DND-41 (cell line): ENCODE measurements at places on chromosomes 3 and 15.

DNA sequence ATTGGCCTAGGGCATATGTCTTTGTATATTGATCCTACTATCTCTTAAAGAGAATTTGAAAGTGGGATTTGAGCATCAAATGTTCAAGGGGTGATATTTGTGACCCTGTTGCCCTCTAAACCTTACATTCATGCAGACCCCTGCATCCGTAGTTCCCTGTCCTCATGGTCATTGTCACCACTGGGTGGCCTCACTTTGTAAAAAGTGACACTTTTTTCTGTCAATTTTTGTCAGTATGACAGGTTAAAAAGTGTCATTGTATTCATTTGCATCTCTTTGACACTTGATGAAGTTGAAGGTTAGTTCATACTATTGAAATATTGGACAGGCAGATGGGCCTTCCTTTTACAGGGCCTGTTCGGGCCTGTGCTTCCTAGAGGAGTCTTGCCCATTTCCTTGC lies 12.3 kb upstream of the KLF15 start:
- DNase-seq, result no peak

DNA sequence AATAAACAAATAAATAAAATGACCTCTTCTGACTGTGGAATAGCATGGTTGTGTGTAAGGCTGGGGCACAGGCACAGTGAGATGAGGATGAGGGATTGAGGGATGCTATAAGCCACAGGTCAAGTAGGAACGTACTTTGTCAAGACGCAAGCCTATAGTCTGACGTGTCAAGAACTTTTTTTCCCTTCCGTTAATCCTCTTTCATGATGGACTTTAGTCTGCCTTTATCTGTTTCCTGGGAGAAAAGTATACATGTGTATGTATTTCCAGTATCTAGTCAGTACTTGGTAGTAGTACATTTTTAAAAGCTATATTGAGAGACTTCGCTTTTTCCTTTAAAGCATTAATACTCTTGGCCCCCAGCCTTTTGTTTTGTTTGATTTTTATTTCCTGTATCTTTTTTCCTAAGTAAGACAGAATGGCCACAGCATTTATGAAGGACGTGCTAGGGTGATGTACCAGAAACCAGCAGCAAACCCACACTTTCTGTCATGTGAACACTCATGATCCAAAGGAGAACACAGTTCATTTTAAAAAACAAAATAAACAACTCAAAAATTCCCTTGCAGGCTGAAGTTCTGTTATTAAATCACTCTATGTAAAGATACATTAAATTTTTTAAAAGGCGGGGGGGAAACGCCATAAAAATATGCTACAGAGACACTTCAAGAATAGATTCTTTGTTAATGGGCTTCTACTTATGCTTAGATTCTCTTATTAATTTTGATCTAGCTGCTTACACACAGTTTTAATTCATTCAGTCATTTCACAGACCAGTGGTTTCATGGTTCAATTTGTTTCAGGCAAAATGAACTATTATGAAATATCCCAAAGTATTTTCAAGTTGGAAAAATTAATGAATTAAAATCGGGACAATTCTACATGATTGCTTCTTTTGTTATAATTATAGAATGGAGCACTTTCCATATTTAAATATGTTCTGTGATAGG lies 114.7 kb downstream of the SNRK start:
- DNase-seq, result no peak

DNA sequence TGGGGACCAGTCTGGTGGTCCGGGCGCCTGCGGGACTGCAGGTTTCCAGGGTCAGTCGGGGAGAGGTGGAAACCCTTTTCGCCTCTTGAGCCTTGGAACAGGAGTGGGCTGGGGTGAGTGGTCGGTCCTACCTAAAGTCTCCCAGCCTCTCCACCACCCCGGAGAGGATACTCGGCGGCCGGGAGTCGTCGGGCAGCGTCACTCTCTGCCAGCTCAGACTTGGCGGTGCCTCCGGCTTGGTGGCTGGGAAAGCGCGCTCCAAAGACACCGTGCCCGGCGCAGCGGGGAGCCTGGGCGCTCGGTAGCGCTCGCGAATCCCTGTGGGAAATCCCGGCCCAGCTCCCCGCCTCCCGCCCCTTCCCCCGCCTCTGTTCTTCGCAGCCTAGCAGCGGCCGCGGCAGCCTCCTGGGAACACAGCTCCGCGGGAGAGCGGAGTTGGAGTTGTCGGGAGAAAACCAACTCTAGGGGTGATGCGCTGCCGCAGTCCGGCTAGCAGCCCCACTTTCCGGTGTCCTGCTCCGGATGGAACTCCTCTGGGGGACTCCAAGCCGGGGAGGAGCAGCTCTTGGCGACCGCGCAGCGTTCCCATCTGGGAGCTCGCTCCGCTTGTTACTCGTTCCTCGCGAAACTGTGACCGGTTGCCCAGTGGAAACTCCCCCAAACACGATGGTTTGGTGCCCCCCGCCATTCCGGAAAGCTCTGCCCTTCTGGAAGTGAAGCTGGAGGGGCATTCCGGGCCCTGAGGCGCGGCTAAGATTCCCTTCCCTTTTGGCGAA lies 1.4 kb downstream of the EPHB1 start:
- no peak for DNase-seq

DNA sequence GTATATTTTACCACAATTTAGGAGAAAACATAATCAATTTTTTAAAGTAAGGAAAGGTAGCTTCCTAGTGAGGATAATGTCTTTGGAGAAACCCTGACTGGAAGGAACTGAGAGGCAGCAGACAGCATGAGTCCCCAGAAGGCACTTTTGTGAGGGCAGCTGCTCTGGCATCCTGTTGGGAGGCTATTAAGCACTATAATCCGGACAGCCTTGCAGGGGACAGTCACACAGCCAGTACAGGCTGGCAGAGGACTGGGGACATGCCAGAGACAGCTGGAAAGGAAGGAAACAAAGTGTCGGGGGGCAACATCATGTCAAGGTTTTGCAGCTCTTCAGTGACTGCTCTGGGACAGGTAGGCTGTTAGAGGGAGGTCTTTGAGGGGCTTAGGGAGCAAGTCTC lies 15.7 kb downstream of the ACAN start:
- DNase-seq, result no peak

DNA sequence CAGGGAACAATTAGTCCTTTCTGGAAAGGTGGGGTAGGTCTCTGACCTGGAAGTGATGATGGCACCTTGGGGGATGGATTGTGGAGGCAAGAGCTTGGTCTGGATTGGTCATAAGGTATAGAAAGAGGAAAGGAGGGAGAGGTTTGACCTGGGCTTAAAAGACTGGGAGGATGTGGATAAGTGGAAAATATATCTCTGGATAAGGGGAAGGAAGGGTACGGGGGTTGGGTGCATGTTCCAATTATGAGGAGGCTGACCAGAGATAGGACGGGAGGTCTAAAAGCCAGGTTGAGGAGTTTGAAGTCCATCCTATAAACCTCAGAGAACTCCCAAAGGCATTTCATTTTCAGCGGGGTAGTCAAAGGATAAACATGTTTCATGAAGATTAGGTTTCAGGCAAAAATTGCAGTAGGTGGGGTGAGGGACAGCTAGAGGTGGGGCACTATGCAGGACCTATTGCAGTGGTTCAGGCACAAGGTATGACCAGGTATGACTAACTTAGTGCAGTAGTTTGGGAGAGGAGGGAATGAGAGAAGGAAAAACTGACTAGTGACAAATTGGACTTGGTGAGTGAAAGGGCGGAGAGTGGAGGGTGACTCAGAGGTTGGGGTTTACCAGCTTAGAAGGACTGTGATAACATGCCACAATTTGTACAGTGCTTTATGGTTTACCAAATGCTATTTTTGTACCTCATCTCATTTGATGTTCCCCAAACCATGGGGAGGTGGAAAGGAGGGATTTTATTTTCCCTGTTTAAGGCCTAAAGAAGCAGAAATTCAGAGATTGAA lies 10.7 kb downstream of the PDE8A start:
- DNase-seq, result no peak

DNA sequence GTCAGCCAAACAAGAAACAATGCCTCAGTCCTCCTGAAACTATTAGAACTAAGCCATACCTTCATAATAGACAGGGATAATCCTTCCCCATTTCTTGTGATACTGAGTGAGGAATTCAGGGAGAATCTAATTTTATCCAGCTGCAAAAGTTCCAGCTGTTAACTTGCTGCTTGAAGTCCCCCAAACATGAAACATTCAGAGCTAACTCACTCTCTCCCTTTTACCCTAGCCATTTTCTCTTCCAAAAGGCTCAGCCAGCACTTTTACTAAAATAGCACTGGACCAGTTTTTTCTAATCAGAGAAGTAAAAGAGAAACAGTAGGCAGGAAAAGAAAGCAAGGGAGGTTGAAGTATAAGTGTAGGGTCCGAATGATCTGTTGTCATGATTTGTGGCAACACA lies 268.1 kb downstream of the TAFA4 start:
- DNase-seq, result no peak

DNA sequence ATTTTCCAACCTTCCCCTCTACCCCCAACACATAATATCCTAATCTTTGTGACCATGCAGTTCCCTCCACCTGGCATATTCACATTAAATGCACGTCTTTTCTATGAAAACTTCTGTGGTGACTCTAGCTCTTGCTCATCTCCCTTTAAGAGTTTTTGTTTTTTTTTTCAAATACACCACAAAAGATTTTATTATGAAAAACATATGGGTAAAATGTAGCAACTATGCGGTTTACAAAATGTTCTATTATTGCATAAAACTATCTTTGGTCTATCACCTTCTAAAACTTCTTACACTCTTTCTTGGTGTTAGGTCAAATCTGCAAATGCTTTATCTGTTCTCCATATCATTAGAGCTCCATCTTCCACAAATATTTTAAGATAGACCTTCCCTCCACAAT lies 38.6 kb upstream of the ADGRG7 start:
- DNase-seq, result no peak

- DNase-seq, result no peak
Measured at GRCh38 chr15:67116742-67117141, 51.3 kb downstream of the SMAD3 start.

GRCh38 chr3:62873451-62873760 lies 1.8 kb downstream of the CADPS start:
- DNase-seq, result no peak

- no peak for DNase-seq
Measured at GRCh38 chr15:67937153-67937761, 97.4 kb upstream of the RNU6-1 start.

- no peak for DNase-seq
Measured at GRCh38 chr3:126267169-126267975, 87.0 kb upstream of the ALDH1L1 start.

- DNase-seq, result no peak
Measured at GRCh38 chr3:138049157-138049919, 39.4 kb downstream of the CLDN18 start.

DNA sequence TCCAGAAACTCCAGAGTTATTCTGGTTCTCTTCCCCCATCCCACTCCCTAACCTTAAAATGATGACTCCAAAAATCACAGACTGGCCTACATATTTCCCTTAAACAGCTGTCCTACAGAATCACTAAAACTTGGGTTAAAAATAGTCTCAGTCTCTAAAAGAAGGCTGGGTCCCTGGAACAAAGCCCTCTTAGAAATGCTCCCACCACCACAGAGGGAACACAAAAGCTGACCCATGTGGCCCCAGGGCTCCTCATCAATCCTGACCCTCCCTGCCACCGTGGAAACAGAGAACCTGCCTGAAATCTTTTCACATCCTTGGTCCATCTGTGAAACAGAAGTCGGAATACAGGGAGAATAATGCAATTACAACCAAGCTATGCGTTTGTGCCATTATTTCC lies 55.7 kb upstream of the DCLK3 start:
- no peak for DNase-seq

- DNase-seq, result no peak
Measured at GRCh38 chr15:77712438-77712837, 79.7 kb upstream of the LINGO1 start.

- DNase-seq, result peak; percentile 58
Measured at GRCh38 chr3:128875556-128876120, 3.8 kb upstream of the ACAD9 start.

- no peak for DNase-seq
Measured at GRCh38 chr3:69879051-69879450, 120.5 kb upstream of the SAMMSON start.

DNA sequence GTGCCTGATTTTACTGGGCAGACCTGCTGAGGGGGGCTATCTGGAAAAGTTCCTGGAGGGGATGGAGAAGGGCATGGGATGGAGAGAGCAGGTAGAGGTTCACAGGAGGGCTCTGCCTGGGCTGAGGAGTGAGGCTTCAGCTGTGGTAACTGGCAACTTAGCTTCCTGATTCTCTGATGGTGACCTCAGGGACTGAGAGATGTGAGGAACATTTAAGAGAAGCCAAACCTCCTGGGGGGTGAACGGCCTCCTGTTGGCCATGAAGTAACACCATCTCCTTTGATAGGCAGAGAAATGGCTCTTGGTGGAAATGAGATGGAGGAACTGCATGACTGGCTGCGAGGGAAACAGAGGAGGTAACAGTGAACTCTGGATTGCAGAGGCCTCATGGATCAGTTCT lies 97.3 kb upstream of the ROPN1 start:
- no peak for DNase-seq

GRCh38 chr3:113485161-113485609 lies 29.8 kb downstream of the SPICE1 start:
- no peak for DNase-seq

- DNase-seq, result no peak
Measured at GRCh38 chr15:38076786-38077185, 142.3 kb downstream of the TMCO5A start.

DNA sequence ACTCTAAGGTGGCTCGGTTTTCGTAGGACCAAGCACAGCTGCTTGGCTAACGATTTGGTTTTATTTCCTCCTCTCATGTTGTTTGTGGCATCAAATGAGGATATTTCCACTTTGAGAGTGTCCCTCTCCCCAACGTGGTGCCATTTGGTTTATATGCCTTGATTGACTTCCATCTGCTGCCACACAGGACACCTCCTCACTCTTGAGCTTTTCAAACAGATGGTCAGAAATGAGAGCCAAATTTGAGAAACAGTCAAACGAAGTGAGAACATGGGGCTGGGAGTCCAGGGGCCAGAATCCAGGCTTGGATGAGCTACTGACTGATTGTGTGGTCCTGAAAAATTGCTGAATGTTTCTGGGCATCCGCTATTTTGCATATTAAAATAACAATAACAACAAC lies 43.5 kb downstream of the CEMIP start:
- no peak for DNase-seq

DNA sequence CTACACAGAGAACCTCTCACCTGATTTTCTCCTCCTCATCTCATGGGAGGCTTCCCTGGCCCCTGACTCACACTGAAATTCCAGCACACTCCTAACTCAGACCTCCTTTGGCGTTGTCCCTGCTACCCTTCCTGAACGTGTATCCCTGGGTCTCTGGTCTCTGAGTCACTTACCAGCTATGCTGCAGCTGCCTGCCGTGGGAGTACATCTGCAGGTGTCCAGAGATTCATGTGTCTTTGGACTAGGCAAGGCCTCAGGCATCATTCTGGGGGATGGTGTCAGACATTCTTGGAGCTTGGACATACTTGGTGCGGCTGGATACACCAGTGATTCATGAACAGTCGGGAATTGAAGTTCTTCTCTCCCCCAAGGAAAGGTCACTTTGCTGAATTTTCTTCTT lies 148.8 kb upstream of the TRIM42 start:
- no peak for DNase-seq

- peak; percentile 47 for DNase-seq
Measured at GRCh38 chr15:82530606-82531379, 9.5 kb downstream of the RPS17 start.
